ENCODE measurements at places on chromosomes 3 and 15.

GRCh38 chr3:190169877-190170276, 49.2 kb upstream of the P3H2 start:
- no peak for DNase-seq

DNA sequence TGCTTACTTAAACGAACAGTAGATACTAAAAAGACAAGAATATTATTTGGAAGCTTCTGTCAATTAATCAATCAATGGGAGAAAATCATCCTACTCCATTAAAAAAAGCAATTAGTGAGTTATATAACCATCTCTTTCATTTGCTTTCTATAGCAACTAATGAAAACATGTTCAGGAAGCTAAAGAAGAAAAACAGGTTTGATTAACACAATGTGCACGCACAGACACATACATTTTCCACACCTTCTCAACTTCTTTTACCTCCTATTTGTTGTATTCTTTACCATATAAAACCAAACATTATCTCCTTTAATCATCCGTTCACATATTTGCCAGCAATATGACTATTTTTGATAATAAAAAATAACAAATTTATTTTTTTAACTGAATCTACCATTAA, 111.3 kb downstream of the GBE1 start:
- DNase-seq: no peak

DNA sequence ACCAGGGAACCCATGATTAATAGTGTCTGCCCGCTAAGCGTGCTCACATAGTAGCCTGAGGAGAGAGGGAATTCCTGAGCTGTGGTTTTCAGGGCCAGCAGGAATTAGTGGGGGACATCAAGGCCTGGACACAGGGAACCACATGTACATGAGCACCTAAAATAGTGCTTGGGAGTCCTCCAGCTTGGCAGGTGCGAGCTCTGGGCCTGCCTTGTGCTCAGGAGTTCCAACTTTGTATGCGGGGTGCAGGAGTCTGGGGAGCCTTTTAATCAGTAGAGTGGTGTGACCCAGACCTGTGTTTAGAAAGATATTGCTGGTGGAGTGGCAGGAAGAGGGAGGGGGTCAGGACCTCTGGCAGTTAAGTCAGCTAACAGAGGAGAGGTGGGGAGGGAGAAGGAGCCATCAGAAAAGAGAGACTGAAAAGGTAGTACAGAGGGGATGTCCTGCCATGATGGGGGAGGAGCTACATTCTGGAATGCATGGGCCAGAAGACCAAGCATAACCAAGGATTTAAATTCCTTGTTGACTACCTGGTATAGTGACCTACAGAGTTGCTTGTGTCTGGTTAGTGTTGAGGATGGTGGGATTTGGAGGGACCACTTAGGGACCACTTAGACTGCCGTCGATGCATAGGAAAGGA, 1.9 kb downstream of the DAG1 start:
- DNase-seq: no peak

DNA sequence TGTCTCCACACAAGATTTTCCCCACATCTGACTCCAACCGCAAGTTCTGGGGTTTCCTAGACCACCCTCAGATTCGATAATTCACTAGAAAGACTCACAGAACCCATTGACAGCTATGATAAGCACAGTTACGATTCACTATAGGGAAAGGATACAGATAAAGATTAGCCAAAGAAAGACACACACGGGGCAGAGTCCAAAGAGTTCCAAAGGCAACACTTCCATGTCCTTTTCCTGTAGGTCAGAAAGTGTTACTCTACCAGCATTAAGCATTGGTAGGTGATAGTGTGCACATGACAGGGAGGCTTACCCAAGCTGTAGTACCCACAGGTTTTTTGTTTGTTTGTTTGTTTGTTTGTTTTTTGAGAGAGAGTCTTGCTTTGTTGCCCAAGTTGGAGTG, 48.1 kb downstream of the PHLDB2 start:
- no peak for DNase-seq

GRCh38 chr15:91783451-91783850, 70.1 kb upstream of the SLCO3A1 start:
- no peak for DNase-seq

GRCh38 chr3:179943117-179943880, 93.4 kb downstream of the PEX5L start:
- DNase-seq: no peak

All from A172 (cell line).